ENCODE measurements at places on chromosomes 1 and 21.

DNA sequence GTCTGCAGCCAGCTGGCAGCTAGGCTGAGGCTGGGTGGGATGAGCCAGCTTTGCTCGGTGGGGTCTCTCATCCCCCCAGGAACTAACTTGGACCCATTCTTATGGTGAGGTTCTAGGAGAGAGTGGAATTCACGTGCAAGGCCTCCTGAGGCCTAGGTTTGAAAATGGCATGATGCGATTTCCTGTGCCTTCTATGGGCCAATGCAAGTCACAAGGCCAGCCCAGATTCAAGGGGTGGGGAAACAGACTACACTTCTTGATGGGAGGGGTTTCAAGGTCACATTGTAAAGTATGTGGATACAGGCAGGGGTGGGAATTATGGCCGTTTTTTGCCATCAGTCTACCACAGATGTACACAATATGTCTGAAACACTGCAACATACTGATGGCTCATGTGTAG lies 48.3 kb downstream of the HTR6 start:
- no peak for DNase-seq

DNA sequence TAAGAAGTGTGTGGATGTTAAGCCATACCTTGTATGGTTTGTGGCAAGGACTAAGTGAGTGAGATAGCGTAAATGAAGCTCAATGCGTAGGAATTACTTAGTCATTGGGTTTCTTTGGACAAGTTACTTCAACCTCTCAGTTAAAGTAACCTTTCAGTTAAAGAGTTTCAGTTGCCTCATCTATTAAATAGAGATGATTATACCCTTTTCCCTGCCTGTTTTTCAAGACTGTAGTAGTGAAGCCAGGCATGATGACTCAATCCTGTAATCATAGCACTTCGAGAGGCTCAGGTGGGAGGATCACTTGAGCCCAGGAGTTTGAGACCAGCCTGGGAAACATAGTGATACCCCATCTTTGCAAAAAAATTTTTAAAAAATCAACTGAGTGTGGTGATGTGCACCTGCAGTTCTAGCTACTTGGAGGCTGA lies 6.3 kb downstream of the ZMPSTE24 start:
- peak; percentile 24 for DNase-seq

GRCh38 chr1:206559672-206559995 lies 52.3 kb downstream of the RASSF5 start:
- DNase-seq = no peak

DNA sequence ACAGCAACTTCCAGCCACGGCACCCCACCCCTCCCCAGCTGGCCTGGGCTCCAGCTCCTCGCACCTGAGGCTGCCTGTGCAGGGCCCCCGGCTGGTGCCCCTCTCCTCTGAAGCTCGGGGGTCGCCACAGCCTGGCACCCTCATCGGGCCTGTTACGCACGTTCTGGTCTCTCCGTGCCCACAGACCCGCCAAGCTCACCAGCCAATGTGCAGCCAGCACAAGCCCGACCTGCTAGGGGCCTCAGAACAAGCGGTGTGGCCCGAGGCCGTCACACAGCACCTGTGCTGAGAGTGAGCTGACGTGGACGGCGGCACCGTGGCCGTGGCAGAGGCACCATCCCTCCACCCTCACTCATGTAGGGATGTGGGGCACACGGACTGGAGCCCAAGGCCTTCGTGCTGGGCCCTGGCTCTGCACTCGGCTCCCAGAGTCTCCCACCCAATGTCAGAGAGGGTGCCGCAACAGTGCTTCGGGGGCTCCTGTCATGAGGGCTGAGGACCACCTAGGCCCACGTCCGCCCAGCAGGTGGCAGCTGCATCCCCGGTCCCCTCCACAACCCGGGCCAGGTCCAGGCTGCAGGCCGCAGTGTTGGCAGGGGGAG lies 4.4 kb upstream of the SAMD11 start:
- no peak for DNase-seq

DNA sequence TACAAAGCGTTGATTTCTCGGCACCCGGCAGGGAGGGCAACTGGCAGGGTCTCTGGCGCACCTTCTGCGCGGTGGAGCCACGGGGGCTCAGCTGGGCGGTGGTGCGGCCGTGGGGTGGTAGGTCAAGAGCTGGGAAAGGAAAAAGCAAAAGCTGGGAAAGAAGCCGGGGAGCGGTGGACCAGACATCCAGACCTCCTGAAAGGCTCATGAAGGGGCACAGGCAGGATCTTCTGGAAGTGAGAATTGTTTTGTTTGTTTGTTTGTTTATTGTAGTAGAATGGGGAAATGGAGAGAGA lies 7.2 kb upstream of the RNU1-1 start:
- no peak for DNase-seq

DNA sequence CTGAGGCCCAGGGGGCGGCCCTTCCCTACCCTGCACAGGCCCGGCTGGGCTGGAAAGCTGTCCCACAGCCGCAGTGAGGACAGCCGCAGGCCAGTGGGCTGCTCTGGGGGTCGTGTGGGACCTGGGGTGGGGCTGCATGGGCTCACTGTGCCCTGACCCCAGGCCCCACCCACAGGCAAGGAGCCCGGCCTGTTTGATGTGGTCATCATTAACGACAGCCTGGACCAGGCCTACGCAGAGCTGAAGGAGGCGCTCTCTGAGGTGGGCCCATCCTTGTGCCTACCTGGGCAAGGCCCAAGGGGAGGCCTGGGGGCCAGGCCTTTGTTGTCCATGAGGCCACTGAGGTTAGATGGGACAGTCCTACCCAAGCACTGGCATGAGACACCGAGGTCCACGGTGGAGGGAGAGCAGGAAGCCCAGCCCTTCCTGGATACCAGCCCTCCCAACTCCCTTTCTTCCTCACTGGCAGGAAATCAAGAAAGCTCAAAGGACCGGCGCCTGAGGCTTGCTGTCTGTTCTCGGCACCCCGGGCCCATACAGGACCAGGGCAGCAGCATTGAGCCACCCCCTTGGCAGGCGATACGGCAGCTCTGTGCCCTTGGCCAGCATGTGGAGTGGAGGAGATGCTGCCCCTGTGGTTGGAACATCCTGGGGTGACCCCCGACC lies 1.4 kb upstream of the GJC2 start:
- no peak for DNase-seq

DNA sequence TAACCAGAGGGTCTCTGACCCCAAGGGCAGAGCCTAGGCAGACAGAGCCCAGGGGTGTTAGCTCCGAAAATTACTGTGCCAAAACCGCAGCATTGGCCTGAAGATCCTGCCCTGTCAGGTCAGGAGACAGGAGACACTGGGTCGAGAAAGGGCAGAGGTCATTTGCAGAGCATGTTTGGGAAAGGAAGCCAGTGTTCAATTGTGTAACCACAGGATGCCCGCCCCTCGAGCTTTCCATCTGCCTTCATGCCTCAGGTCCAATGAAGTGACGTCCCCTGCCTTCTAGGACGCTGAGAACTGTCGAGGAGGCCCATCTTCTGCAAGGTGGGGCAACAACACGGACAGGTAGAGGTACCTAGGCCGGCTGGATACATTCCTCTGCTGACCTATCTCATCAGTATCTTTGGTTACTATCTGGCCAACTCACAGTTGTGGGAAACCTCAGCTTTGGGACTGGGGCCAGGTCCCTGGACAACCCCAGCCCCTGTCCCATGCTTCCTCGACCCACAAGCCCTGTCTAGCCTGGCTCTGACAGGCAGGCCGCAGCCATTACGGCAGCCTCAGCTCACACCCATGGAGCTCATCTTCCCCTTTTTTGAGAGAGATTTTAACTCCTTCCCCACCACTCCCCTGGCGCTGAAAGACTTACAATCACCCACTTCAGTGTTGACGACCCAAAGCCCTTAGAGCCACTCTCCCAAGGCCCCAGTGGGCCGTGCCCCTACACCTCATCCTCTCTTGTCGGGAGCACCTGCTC lies 1.3 kb downstream of the ARL8A start:
- DNase-seq = no peak

DNA sequence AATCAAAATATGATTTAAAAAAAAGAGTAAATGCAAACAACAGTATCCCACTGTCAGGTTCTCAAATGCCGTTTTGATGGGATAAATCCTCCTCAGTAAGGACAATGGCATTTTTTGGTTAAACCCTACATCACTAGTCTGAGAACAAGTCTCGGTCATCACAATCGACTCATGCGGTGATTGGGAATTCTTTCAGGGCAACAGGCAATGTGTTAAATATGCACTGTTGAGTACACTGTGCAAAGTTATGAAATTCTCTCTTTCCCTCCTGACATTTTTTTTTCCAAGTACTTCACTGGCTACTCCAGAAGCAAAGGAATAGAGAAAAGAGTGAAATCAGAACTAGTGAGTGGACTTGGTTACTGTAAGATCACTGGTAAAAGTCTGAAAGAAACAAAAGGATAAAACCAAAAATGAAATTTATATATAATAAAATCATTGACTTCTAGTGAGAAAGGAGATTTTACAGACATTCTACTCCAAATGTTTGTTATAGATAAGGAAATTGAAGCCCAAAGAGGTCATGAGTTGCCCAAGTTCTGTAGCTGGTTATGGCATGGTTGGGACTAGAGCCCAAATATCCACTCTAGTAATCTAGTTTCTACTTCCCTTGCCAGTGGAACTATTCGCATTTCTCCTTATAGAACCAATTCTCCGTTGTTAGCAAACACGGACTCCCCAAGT lies 111.3 kb downstream of the TGFBR3 start:
- no peak for DNase-seq

GRCh38 chr1:211352985-211353515 lies 26.4 kb downstream of the TRAF5 start:
- DNase-seq = peak; percentile 41

DNA sequence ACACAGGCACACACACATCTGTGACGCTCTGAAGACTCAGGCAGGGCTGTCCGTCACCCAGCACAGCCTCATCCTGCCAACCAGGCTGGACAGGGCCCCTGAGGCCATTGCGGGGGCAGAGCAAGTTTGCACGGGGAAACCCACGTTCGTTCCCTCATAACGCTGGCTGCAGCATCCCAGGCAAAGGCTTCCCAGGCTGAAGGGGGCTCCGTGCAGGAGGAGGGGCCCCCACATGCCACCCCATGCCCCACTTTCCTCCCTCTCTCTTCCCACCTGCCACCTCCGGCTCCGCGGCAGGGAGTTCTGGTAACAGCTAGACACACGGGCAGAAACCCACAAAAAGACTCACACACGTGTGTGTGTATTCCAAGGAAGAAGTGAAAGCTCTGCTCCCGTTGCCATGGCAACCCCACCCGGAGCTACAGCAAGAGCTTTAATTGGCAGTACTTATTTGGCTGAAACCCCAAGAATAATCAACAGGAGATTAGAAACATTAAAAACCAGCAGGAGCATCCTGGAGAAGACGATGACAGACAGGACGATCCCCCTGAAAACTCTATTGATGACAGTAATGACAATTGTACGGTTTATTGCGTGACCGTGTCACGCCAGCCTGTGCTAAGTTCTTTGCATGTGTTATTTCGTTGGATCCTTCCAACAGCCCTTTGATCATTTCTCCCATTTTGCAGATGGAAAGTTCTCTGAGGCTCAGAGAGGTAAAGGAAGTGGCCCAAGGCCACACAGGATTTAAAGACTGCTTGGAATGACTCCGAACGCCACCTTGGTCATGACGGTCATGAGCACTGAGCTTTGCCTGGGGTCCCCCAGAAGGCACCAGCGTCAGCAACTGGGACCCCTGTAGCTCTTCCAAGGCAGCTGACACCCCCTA lies 247.1 kb downstream of the NPHP4 start:
- no peak for DNase-seq

DNA sequence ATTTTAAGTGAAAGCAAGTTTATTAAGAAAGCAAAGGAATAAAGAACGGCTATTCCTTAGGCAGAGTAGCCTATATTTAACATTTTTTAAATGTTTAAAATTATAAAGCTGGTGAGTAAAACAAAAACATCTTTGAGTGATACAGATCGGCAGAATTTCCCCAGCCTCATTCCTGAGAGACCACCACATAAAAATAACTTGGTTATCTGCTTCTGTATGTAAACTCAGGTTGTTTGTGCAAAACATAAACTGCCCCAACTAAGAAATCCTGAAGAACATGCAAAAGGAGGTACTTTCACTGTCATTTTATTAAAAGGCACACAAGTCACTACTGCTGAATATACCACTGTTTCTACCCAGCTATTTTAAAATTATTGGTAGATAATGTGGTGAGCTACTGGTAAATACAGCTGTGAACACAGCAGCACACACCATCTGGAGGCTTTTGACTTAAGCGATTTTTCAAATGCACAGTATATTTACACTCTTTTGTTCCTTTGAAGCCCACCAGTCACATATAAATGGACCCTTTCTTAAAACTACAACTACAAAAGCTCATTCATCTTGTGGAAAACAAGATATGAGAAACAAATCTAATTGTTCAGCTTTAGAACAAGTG lies 119.3 kb downstream of the RERE start:
- no peak for DNase-seq

- DNase-seq = no peak
These were observed 168.5 kb upstream of the IRF2BP2 start for GRCh38 chr1:234778221-234779159.

DNA sequence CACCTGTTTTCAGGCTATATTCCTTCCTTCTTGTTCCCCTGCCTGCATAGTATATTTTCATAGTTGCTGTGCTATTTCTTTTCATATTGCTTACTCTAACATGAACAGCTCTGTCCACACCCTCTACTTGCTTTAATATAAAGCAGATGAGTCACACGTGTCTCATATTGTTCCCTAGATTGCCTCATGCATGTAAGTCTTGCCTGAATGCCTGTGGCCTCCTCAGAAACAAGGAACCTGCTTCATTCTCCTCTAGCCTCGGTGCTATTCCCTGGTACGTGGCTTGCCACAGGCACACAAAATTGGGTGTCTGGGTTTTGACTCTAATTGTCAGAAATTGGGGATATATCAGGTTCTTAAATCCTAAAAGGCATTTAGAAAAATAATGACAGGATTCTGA lies 16.5 kb upstream of the PKP1 start:
- no peak for DNase-seq

DNA sequence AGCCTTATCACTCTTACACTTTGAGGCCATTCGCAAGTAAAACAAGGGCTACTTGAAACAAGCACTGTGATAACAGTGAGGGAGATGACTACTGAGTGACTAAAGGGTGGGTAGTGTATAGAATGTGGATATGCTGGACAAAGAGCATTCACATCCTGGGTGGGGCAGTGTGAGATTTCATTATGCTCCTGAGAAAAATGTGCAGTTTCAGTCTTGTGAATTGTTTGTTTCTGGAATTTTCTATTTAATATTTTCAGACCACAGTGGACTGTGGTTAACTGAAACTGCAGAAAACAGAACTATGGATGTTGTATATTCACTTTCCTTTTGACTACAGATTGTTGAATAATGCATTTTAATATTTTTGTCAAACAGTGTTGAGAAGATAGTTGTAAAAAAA lies 25.1 kb upstream of the B3GALT2 start:
- DNase-seq = no peak

DNA sequence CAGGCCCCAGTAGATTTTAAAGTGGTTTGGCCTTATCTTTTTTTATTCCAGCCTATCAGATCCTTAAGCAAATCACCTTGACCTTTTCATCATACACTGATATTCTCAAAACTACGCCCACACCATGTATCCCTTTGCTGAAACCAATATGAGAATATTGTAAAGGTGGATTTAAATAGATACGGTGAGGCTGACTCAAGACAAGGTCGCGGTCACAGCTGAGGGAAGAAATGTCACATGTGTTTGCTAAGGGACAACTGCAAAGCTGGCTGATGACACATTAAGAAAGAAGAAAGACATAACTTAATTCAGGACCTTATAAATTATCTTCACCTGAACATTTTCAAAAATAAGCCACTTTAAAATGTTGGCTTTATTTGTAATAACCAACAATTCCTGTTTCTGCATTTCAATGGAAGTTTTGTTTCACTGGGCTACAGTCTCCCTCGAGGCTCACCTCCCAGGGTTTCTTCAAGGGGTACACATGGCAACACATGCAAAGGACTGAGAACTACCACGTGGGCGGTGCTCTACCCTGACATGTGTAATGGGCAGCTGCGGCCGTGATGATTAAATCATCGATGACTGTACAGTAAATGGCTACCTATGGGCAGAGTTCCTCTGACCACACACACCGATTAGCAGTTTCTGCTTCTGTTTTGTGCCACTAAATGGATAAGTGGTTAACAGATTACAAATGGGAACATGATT lies 189.5 kb downstream of the SIPA1L2 start:
- DNase-seq = no peak
